ENCODE measurements at places on chromosomes 5 and 9.
A peak's percentile ranks its signal among the peaks of the same experiment; 100 is the strongest.

- no peak for DNase-seq
These were observed 59.2 kb upstream of the IRX2 start for GRCh38 chr5:2810644-2811043.

GRCh38 chr5:78533356-78533755 is 115.2 kb downstream of the LHFPL2 start:
- peak; percentile 45 for DNase-seq

DNA sequence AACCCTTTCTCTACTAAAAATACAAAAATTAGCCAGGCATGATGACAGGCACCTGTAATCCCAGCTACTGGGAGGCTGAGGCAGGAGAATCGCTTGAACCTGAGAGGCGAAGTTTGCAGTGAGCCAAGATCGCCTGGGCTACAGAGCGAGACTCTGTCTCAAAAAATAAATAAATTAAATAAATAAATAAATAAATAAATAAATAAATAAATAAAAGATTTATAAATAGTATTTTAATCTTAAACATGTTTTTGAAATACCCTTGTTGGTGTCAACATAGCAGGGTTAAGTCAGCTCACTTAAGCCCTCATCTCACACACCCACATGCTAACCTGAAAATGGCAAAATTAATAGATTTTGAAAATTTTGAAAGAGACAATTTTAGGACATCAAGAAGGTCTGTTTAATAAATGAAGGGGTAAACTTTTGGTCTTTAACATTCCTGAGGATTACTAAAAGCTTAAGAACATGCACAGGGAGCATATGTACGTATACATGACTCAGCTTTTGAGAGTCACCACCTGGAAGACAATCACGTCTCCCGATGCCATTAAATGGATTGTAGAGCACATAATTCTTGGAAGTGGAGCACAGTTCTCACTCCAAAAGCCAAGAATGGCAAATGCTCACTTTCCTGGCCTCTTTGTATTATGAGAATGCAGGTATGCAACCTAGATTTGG is 202.5 kb downstream of the GDNF start:
- DNase-seq = no peak

- no peak for DNase-seq
These were observed 33.8 kb downstream of the RNF145 start for GRCh38 chr5:159175547-159175946.

DNA sequence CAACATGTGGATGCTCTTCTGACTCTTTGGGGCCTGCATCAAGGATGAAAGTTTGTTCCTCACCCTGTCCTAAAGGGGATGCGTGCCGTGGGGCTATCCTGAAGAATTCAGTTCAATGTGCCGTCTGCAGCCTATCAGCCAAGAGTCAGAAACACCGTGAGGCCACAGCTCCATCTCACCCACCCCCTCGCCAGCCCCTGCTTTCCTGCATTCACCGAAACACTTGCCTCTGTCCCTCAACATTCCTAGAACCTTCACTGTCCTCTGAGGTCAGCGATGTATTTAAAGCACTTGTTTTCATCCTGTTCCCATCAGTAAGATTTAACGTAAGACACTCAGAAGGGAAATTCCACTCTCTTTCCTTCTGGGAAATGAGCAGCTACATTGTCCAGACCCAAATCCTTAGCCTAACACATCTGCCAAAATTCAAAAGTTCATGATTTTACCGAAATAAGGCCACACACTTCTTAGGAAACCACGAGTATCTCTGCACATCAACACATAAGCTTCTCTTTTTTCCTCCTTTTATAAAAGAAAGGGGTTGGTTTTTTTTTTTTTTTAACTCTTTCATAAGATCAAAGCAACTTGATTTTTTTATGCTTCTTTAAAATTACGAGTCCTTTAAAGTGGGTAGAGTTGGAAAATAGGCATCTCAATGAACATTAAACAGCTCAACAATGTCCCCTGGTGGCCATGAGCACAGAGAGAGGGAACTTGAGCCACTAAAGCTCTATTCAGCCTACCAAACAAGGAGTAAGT is 100.7 kb downstream of the SUSD1 start:
- DNase-seq = peak; percentile 90

- no peak for DNase-seq
These were observed 81.9 kb downstream of the ADAMTS12 start for GRCh38 chr5:33809936-33810335.

DNA sequence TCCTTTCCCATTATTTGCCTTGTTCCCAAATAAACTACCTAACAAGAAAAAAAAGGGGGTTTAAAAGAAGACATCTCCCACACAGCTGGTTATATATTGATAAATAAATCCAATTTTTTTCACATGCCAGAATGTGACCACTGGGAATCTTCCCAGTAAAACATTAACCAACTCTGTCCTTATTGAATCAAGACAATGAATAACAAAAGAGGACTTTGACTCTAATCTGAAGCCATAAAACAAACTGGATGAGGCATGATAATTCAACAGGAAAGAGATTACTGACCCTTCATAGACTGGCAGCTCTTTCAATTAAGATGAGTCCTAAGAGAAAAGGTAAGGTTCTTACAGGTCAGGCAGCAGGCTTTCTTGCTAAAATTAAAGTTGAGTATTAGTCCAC is 165.8 kb upstream of the CDH6 start:
- DNase-seq = peak; percentile 94

- DNase-seq = no peak
These were observed 16.2 kb downstream of the SLC6A3 start for GRCh38 chr5:1429066-1429465.

DNA sequence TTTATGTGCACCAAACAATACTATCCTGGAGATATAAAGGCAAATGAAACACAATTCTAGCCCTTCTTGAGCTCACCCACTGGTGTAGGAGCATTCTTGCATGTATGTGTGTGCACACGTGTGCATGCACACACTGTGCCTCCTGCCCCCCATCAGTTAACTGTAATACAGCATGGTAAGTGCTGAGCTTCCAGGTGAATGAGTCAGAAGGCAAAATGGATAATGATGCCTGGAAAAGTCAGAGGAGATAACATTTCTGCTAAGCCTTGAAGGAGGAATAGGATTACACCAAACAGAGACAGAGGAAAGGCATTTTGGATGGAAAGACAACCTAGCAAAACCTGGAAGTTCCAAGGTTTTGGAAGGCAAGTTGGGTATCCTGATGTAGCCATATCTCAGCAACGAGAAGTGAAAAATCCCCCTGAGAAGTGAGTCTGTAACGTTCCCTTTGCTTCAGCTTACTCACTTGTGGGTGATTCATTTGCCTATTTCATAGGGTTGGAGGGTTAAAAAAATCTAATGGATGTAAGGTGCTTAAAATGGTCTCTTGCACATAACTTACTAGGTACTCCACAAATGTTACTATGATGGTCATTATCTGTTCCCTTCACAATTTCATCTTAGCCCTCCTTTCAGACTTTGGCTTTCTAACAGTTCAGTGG is 101.4 kb upstream of the STC2 start:
- no peak for DNase-seq

- DNase-seq = no peak
These were observed 58.1 kb downstream of the ICE1 start for GRCh38 chr5:5480481-5481111.

DNA sequence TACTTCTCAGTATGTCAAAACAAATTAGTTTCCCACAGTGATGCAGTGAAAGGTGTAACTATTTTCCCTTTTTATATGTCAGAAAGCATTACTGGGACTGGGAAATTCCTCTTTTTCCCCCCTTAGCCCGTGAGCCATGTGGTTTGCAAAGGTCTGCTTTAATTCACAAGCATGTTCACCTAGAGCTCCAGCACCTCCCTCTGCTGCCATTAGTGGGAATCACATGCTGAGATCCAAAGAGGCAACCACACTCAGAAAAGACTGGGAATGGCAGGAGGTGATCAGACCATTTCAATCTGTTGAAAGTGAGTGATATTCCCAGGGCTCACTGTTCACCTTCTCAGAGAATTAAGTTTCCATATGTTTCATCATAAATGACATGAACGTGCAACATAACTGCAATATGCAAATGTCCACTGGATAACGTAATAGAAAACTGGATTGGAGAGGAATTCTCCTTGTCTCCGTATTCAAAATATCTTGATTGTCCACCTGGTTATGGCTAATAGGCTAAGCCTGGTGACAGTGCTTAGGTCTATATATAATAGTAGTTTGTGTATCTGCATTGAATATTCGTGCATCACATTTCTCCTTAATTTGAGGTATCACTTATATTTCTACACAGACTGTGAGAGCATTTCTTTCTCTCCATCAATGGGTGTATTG is 703.5 kb upstream of the WWC1 start:
- DNase-seq = peak; percentile 12

DNA sequence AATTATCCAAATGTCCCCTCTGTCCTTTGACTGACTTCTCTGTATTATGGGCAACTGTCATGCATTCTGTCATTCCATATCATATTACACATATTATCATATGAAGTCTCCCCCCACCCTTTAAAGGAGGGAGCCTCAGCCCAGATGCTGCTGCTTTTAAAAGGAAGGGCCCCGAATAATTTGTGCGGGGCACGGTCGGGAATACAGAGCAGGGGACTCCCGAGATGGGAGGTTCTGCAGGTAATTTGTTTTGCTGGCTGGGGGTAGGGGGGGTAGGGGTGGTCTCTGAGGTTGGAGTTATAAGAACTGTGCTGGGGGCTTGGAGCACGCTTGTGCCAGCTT is 10.1 kb upstream of the LHX2 start:
- DNase-seq = no peak

DNA sequence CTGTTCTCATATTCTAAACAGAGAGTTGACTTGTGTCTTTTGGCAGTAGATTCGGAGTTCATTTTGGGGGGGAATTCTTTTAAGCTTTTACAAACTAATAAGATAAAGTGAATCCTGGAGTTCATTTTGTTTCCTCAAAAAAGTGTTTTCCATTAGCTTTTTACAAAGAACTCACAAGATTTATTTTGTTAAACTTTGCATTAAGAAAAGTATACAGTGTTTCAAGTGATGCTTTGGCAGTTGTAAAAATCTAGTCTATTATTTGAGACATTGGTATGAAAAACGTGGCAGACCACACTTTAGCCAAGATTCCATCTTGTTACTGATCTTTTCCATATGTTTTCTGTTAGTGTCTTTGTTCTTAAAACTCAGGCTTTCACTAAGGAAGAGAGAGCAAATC is 1.2 kb upstream of the OMD start:
- no peak for DNase-seq

DNA sequence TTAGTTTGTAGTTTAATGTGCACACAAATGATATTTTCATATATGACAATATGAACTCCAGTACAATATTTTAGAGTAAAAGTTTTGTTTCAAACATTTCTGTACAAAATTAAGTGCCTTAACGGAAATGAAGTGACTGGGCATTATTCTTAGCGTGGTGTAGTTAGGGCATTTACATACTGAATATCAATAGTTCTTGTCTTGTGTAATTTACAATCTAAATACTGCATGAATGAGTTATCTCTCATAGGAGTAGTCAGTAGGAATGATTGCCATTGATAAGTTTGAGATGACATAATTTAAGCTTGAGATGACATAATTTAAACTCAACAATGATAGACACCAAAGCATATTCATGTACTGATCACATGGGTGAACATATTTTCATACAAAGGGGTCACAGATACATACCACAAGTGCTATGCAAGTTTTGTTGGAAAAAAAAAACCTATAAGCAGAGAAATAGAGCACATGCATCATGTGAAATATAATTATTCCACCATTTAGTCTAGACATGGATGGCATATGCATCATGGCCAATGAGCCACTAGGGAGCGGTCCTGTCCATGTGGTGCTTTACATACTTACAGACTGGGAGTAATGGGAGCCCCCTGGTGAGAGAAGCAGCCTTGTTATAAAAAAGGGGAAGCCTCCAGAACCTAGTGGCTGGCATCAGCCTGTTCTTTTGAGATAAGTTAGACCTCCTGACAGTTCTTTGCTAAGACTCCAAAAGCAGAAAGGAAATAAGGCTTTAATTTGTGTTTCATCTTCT is 1523.9 kb downstream of the MAT2B start:
- peak; percentile 4 for DNase-seq

DNA sequence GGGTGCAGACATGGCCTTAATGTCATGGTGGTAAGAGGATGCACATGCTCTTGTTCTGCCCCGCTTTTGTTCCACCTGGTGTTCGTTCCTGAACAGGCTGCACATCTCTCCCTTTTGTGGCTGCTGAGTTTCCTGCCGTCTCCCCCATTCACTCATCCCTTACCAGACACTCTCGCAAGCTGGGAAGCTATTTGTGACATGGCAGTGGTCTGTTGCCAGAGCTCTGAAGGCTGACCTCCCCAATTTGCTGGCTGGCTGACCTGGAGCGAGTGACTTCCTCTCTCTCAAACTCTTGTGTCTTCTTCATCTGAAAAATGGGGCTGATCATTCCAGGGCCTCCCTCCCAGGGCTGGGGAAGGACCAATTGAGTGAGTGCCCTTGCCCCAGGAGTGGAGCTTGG is 35.9 kb downstream of the HRH2 start:
- DNase-seq = no peak

GRCh38 chr9:71249729-71250317 is 128.4 kb upstream of the TRPM3 start:
- peak; percentile 40 for DNase-seq

- no peak for DNase-seq
These were observed 9.6 kb downstream of the NOL6 start for GRCh38 chr9:33464045-33464636.

- no peak for DNase-seq
These were observed 120.7 kb upstream of the OTULINL start for GRCh38 chr5:14460844-14461398.

DNA sequence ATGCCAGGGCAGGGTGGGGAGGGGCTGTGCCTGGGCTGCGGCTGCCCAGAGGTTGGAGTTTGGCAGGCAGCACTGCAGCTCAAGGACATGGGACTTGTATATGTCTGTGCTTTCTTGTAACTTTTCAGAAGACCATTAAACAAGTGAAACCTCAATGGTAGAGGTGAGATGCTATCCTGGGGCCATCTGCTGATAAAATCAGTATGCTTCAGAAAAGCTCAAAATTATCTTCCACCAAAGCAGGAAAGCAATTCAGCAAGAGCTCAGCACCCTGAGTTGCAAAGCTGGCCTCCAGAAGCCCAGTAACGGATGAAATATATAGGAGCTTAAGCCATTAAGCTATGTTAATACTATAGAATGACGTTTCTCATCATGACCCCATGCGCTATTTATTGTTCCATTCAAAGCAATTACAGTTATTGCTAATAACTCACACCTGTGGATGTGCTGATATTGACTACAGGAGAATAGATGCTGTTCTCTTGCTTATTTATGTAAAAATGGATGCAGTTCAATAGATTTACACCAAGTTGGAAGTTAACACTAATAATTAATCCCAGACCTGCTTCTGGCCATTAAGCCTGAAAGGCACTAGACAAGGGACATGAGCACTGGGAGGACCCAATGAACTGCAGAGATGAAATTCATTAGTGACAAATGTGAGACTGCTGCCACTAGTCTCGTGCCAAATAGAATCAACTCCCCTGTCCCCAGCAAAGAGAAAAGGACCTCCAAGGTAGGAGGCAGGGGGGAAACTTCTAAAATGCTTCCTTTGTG is 316.3 kb upstream of the PANK3 start:
- no peak for DNase-seq
